ENCODE measurements at places on chromosomes 1 and 21.

DNA sequence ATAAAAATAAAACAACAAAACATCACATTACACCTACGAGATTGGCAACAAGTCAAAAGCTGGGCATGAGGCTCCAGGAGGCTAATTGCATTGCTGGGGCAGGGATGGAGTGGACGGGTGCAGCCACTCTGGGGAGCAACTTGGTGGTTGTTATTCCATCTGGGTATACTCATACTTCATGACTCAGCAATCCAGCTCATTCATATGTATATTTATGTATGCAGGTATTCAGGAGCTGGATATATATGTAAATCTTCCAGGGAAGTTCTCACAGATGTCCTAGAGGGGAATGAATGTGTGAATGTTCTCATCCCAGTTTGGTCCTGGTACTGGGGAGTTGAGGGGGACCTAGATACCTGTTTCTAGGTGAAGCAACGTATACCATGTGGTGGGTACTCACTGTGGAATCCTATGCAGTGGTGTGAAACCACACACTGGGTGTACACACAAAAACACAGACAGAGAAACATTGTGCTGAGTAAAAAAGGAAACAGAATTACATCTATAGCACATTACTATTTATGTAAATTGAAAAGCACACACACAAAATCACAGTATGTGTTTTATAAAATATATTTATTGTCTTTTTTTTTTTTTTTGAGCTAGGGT, 79.7 kb upstream of the RAB4A start:
- DNase-seq: no peak

GRCh38 chr1:231750296-231750695, 123.7 kb downstream of the DISC1 start:
- no peak for DNase-seq

DNA sequence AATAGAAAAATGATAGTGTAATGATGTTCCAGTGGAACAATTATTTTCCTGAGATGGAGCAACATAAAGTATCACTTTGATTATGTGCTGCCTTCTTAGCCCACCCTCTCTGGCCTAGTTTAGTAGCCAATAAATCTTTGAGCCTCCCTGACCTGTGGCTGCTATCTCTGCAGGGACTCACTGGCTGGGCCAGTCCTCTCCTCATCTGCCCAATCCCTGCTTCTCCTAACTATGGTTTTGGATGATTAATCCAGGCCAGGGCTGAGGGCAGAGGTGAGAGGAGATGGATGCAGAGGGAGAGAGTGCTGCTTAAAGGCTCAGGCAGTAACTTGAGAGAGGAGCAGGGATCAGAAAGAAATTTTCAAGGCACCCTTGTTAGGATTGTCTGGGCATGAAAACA, 89.0 kb upstream of the CD34 start:
- no peak for DNase-seq

DNA sequence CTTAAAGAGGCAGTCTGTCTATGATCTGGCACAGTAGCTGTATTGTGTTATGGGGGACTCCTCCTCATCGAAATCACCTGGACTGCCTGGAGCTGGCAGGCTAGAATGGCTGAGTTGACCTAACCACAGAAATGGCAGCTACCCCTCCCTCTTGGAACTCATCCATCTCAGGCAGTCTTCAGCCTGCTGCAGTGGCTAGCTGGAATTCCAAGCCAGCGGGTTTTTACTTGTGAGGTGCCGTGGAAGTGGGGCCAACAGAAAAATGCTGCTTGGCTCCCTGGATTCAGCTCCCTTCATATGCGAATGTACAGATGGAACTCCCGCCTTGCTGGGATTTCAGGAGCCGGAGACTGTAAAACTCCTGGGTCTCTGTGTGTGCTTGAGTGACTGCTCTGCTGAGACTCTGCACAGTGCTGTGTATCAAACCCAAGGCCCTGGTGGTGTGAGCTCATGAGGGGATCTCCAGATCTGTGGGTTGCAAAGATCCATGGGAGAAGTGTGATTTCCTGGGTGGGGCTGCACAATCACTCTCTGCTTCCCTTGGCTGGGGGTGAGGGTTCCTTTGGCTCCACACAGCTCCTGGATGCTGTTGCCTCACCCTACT, 316.9 kb downstream of the CTH start:
- no peak for DNase-seq

GRCh38 chr1:185668013-185668412, 66.2 kb upstream of the HMCN1 start:
- no peak for DNase-seq

DNA sequence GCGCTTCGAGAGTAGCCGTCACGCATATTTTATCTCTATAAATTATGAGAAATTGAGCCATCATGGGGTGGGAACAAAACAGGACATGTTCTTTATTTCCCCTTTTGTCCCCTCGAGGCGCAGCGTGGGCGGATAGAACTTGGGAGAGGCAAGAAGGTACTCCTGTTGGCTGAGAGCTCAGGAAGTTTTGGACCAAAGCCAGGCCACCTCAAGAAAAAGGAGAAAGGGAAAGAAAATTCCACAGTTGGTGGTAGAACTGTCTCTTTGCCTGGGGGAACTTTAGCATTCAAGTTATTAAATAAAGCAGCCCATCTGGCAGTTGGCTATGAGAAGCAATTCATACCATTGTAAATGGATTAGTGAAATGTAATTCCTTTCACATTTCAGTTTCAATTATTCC, 76.4 kb upstream of the DSCAM start:
- DNase-seq: no peak

DNA sequence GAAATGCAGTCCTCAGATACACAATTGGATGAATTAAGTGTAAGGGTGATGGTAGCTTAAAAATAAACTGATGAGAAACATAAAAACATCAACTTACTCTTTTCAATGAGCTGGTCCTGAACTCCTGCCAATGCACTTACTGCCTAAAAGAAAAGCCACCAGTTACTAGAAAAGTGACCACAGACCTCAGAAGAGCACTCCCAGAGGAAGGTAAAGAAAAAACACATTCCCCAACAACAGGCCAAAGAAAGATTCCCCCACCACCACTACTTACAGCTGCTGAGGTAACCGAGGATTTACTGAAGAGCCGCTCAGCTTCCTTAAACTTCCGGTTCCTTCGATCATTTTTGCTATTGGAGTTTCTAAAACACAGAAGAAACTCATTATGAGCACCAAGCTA, 5.4 kb downstream of the MEAF6 start:
- no peak for DNase-seq

- DNase-seq: no peak
Measured at GRCh38 chr1:90970208-90970607, 51.6 kb downstream of the ZNF644 start.

DNA sequence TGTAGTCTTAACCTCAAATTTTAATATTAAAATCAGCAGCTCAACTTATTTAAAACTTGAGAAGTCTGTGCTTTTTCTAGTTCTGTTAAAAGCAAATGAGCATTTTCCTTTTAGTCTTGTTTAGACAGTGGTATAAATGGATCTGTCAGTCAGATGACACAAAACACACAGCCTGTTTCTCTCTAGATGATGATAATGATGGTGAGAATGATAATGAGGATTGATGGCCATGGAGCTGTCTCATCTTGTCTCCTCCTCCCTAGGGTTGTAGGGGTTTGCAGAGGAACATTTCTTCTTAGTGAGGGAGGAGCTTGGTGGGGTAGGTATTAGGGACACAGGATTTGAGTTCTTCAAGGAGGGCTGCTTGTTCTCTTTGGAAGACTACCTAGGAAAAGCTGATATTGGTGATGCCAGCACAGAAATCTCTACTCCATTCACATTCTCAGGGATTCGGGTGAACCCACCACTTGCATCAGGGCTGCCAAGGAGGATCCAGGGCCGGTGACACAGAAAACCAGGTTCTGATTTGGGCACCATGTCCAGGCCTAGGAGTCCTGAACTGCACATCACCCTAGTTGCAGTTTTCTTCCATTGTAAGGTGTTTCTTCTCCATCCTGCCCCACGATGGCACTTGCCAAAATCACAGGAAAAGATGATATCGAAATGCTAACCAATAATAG, 147.6 kb downstream of the RHOU start:
- no peak for DNase-seq

- no peak for DNase-seq
Measured at GRCh38 chr1:173823781-173824314, 625 bp upstream of the DARS2 start.

DNA sequence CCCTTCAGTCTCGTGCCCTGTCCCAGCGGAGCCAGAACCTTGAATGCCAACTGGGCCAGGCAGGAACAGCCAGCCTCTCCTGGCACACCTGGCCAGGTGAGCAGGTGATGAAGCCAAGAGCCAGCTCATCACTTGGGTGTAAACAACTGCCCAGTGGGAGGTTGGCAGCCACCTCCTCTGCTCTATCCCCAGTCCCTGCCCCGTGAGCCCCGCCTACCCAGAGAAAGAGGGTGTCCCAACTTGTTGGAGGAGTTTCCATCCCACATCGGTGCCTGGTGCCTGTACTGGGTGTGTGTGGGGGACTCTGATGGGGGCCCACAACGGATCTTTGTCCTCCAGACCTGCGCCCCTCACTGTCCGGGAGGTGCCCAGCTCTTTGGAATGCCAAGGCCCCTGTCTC, 17.8 kb upstream of the FAM131C start:
- no peak for DNase-seq

- no peak for DNase-seq
Measured at GRCh38 chr1:155322571-155322952, 1.9 kb downstream of the RUSC1 start.

GRCh38 chr1:47872886-47873285, 124.3 kb downstream of the TRABD2B start:
- DNase-seq: no peak

GRCh38 chr1:153831026-153831425, 55.8 kb downstream of the SLC27A3 start:
- no peak for DNase-seq

- no peak for DNase-seq
Measured at GRCh38 chr1:99969260-99969728, 502 bp upstream of the SLC35A3 start.

- no peak for DNase-seq
Measured at GRCh38 chr1:81007024-81007423, 793.7 kb upstream of the ADGRL2 start.

DNA sequence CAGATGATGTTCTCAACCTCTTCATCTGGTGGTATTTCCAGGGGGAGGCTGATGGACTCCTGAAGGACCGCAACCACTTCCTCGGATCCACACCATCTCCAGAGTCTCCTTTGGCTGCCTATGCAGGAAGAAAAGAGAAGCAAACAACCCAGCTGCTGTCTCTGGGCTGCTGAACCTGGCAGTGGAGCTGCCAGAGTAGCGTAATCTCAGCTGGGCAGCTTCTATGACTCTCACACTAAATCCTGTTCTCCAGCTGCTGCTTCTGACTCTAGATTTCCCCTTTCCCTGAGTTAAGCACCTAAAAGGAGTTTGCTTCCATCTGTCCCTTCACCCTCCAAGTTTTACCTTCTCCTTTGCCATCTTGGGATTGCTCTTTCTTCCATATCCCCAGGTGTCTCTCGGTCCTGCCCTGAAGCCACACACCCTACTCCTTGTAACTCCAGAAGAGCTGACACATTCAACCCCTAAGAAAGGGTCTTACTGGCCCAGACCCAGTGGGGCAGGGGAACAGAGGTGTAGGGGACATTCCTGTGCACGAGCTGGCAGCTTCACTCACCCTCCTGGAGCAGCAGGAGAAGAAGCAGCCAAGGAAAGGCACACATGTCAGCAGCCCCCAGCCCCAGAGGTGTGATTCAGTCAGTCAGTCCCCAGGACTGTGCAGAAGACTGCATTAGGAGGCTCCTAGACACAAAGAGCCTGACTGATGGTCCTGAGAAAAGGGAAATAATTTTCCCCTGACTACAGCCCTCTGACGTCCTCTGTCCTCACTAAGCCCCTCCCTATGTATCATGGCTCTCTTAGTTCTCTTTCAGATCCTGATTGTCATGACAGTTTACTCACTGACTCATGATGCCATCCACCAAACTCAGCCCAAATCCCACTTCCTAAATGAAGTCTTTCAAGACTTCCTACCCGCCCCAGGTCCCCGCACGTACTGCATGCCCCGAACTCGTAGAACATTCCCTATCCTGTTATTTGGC, at the start of gene SLAMF9:
Gene SLAMF9, minus strand, starts transcription at position 702 of the 980 bp plus-strand sequence. Its CDS starts 100 bp downstream, at position 602.
- DNase-seq: no peak

Measured in activated CD4-positive, alpha-beta T cell treated with anti-CD3 and anti-CD28 coated beads, Interleukin-2, amount 50 U/mL, for 24 hours (primary cell).